Left kidney (tissue), 8 donors: ENCODE measurements at places on chromosomes 5 and 9.

DNA sequence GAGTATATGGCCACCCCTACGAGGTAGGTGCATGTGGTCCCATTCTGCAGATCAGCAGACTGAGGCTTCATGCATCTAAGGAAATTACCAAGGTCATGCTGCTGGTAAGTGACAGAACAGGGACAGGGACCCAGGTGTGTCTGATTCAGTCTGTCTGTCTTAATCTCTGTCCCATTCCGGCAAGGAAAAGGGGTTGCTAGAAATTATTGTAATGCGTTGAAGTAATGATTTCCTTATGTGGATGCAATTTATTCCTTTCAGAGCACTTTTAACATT is 76.8 kb downstream of the AMBP start:
- no peak for DNase-seq

DNA sequence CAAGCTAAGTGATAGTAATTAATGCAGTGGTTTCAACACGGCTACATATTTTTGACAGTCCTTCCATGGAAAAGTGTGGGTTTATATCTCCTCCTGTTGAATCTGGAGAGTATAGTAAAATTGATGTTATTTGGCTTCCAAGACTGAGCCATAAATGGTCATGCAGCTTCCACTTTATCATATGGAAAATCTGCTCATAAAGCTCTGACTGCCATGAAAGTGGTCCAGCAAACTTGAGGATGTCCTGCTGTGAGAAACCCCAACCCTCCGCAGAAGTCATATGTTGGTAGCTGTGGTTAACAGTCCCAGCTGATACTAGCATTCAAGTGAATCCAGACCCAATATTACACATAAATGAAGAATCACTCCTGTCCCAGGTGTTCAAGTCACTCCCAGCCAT is 378.3 kb downstream of the KCTD16 start:
- no peak for DNase-seq

DNA sequence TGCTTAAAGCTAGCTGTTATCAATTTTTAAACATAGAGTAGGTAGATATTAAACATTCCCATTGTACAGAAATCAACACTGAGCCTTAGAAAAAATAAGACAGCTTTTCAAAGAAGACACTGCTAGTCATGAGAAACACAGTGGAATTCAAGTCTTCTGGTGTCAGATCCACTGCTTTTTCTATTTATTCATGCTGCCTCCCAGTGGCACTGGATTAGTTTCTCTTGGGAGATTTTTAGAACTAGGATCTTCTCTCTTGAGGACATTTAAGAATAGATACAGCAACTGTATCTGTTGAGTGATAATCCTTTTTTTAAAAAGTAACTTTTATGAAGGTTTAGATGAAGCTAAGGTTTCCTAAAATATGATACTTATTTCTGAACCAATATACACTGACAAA is 1635.4 kb upstream of the C9orf72 start:
- DNase-seq: no peak

DNA sequence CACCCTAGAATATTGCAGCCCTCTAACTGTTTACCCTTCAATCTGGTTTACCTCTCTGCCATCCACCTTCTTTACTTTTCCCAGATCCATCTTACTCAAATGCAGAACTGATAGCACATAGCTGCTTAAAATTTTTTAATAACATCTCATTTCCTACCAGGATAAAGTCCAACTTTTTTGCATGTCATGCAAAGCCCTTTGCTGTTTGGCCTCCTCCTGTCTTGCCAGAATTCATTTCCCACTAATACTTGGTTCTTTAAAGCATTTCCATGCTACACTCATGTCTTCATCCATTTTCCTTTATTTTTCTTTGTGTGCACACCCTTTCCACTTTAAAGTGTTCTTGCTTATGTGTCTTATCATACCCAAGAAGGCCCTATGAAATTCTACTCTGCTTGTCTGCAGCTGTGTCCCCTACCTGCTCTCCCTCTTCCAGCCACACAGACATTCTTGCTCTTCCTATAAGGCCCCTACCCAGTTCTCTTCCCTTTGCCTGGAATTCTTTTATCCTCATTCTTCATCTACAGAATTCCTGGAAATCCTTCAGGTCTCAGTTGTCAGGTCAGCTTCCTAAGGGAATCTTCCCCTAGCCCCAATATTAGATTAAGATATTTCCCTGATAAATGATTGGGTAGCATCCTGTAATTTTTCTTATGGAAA is 50.3 kb downstream of the TLE4 start:
- DNase-seq: no peak

GRCh38 chr5:174242573-174242972 is 197.1 kb downstream of the NSG2 start:
- DNase-seq: no peak

GRCh38 chr9:37812773-37813379 is 12.3 kb downstream of the DCAF10 start:
- no peak for DNase-seq
